ENCODE measurements at places on chromosomes 11 and 22.

DNA sequence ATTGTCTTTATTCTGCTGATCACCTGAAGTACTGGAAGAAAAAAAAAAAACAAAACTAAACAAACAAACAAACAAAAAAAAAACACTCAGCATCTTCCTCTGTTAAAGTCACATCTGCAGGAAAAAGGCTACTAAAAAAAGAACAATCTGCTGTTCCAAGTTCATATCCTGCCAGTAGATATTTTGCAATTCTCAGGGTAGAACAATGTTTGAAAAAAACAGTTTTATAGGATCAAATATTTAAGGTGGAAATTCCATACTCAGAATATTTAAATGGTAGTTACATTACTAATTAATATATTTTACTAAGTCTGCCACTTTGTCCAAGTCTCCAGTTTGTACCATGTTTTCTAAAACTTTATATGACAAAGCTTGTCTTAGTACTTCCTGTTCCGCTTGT lies 175.2 kb downstream of the SBF2 start:
- DNase-seq: no peak

- DNase-seq: no peak
Observed at GRCh38 chr22:45997077-45997776, 20.3 kb upstream of the WNT7B start.

GRCh38 chr22:25659413-25659812 lies 82.6 kb upstream of the MYO18B start:
- no peak for DNase-seq

- peak; percentile 69 for DNase-seq
Observed at GRCh38 chr11:120335908-120336640, at the start of gene ARHGEF12. Gene ARHGEF12, plus strand, starts transcription at chr11:120336413. Its CDS starts 831 bp downstream, at chr11:120337244.

DNA sequence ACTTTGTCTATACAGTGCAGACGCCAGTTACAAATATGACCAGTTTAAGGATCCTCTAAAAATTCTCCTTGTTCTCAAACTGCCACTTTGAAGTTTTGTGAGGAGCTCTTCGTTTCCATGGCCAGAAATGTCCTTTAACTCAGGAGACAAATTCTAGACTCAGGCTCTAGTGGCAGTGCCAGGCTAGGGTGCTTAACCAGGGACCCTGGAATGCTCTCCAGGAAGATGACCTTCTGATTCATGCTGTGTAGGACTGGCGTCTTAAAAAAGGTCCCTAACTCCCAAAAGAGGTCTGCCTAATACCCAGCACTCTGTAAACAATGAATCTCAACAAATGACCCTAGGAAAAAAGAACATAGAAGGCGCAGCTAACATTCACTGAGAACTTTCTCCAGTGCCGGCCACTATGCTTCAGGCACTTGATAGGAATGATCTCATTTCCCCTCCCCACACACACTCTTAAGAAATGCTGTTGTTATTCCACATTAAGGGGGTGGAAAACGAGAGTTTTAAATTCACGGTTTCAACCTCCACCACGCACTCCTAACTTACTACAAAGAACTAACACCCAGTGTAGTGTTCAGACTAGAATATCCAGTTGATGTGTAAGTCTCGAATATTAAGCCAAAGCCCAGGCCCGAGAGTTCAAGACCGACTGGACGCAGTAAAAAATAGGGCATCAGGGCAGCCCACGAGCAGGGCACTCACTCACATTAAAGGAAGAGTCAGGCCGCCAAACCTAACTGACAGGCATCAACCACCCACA lies 747 bp downstream of the NXF1 start:
- no peak for DNase-seq

- no peak for DNase-seq
Observed at GRCh38 chr11:126101251-126101929, 38.7 kb upstream of the CDON start.

- no peak for DNase-seq
Observed at GRCh38 chr11:69541501-69542313, 60.2 kb downstream of the LINC01488 start.

GRCh38 chr11:1012740-1013630 lies 23.5 kb downstream of the MUC6 start:
- DNase-seq: no peak

- DNase-seq: no peak
Observed at GRCh38 chr11:33974804-33975203, 76.7 kb upstream of the CAPRIN1 start.

GRCh38 chr11:107041088-107041444 lies 22.8 kb upstream of the GUCY1A2 start:
- DNase-seq: no peak

- DNase-seq: no peak
Observed at GRCh38 chr11:117839380-117839881, 14.9 kb upstream of the FXYD2 start.

DNA sequence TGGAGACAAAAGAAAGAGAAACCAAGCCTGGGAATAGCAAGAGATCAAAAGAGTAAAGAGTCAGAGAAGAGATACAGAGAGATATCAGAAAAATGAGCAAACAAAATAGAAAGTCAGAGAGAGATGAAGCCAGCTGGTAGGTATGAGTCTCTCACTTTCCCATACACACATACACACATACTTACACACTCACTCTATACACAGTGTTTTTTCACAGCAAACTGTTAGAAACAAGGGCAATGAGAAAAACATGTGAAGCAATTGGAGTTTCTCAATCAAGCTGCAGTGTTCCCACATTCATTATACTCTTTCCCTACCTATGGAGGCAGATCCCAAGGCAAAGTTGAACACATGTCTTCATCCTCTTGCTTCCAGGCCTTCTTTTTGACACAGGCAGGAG lies 2.6 kb upstream of the NLRP10 start:
- no peak for DNase-seq

- no peak for DNase-seq
Observed at GRCh38 chr11:12859872-12860657, 149.1 kb upstream of the RASSF10 start.

DNA sequence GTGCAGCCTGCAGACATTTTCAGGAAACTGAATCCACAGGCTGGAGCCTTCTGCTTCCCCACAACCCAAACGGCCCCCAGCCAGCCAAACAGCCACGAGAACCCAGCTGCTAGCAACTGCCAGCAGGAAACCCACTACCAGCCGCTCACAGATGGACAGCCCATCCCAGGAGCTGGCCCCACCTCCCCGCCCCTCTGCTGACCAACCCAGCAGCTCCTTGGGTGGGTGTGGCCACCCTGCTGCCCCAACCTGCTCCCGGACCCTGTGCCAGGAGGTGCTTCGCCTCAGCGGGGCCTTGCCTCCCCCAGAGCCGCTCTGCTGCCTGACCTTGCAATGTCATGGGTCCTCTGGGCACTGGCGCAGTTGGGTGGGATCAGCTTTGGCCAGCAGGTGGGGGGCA lies 8.2 kb upstream of the CCDC188 start:
- DNase-seq: no peak

- no peak for DNase-seq
Observed at GRCh38 chr11:71298761-71299181, 46.4 kb upstream of the SHANK2 start.

DNA sequence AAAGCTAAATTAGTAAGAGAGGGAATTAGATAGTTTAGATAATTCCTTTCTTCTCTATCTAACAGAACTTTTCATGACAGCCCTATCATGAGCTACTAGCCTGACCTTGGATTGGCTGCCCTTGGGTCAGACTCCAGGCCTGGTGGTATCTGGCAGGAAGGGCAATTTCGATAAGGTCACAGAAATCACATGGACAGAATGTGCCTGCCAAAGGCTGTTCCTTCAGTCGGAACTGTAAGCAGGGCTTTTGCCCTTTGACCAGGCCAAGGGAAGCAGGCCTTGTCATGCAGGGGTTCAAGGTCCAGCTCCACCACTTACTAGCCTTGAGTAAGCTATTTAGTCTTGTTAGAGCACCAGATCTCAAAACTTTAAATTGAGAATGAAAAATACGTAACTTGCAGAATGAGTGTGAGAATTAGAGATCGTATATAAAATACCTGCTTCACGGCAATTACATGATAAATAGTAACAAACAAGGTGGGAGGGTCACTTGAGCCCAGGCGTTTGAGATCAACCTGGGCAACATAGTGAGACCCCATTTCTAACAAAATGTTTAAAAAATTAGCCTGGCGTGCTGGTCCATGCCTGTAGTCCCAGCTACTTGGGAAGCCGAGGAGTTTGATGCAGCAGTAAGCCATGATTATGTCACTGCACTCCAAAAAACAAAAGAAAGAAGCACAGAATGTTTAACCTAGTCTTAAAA lies 60.8 kb upstream of the SC5D start:
- no peak for DNase-seq

DNA sequence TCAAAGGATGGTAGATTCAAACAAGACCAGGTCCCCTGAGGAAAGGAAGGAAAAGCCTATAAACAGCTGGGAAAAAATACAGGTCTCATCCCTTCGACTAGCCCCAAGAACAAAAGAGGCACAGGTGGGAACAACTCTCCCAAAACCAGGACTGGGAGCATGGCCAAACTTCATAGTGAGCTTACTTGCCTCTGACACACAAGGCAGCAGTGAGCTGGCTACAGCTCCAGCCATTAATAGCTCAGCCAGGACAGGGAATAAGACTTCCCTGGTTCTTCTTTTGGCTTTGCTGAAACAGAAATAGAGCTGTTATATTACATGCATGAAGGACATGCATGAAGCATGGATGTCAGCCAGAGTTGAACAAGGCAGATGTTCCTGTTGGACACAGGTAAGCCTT lies at the start of gene OR10A2:
Gene OR10A2 (plus strand): TSS at position 97 of the 400 bp plus-strand sequence. CDS start 6,698 bp downstream, outside the sequence.
- DNase-seq: no peak

- no peak for DNase-seq
Observed at GRCh38 chr11:2385156-2386151, 8.3 kb downstream of the CD81 start.

DNA sequence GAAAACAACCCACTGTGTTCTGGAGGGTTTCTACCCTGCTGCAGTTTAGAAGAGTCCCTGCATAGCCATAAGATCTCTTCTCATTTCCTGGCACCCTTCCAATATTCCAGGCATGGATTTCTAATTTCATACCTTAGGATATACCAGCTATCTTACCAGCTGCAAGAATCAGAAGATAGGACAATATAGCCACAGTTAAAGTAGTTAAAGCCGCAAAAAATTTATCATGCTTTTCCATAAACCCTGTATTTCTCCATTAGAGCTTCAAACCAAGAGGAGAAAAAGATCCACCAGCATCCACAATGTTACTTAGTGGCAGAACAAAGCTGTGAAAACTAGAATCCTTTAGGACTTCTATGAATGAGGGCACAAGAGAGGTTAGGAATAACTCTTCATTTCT lies 8.6 kb upstream of the OR56B1 start:
- no peak for DNase-seq

- peak; percentile 49 for DNase-seq
Observed at GRCh38 chr22:36156515-36157419, 3.8 kb downstream of the APOL3 start.

GRCh38 chr11:93160808-93161207 lies 37.0 kb downstream of the SLC36A4 start:
- no peak for DNase-seq

GRCh38 chr11:12667646-12668045 lies 6.6 kb upstream of the TEAD1 start:
- DNase-seq: no peak

- no peak for DNase-seq
Observed at GRCh38 chr11:81072273-81072672, 1631.4 kb upstream of the TENM4 start.

GRCh38 chr11:119529936-119530335 lies 107.0 kb upstream of the THY1 start:
- DNase-seq: no peak

- no peak for DNase-seq
Observed at GRCh38 chr22:49941507-49942316, 18.9 kb upstream of the PIM3 start.

- no peak for DNase-seq
Observed at GRCh38 chr11:75878933-75879332, 63.9 kb downstream of the UVRAG start.

GRCh38 chr11:14229472-14229871 lies 129.5 kb downstream of the RRAS2 start:
- no peak for DNase-seq

DNA sequence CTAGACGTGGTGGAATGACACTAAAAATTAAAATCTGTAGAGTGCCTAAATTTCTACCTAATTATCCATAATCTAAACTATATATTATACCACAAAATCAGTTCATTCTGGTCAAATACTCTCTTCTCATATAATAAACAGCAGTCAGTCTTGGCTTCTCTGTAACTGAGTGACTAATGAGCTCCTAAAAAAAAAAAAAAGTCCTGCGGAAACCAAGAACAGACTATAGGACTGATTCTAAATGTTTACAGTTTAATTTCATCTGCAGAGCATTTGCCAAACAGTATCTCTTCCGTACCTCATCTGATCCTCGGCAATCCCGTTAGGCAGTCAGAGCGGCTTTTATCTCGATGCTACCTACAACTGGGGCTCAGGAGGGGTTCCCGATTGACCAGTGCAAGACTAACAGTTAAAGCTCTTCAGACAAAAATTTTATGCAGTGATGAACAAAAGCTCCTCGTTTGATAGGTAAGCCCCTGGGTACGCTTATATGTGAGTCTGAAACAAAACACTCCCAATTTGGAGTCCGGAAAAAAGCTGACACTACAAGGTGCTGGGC lies 686 bp downstream of the KIF18A start:
- no peak for DNase-seq

GRCh38 chr11:96015906-96016565 lies 92.1 kb upstream of the MTMR2 start:
- DNase-seq: no peak

- no peak for DNase-seq
Observed at GRCh38 chr11:61091373-61092279, 10.7 kb upstream of the CD5 start.

- DNase-seq: no peak
Observed at GRCh38 chr22:37416389-37416788, 10.9 kb downstream of the ELFN2 start.

DNA sequence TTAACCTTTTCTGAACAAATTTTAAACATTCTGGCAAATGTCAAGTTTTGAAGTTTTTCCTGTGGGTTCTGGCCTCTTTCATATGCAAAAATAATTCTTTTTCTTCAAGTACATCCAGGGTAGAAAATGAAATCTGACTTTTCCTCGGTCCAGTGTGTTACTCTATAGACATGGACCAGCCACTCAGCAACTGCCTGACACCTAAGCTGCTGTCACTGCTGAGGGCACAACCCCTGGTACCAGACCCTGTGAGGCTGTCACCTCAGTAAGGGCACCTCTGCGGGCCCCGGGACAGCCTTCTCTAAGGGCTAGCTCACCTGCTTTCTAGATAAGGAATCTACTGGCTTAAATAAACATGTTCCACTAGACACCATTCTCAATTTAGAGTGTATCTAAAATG lies 33.8 kb downstream of the PPIL2 start:
- no peak for DNase-seq

DNA sequence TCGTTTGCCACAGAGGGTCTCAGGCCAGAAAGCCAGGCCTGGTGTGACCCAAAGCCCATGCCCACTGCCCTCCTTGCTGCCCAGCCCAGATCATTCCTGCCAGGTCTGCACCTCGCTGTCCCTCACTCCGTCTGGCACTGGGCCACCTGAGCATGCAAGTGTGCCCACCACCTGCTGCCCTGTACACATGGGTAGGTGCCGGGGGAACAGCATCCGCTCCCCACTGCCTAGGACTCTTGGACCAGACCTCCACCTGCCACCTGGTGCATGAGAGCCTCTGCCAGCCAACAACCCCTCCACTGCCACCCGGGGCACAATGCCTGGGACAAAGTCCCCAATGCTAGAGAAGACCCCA lies 12.5 kb downstream of the MGAT3 start:
- no peak for DNase-seq

Measured in stimulated activated CD4-positive, alpha-beta T cell treated with anti-CD3 and anti-CD28 coated beads, TNF-alpha, amount 100 ng/mL, for 1 hour (primary cell).